ENCODE measurements at places on chromosomes 7 and 10.

GRCh38 chr7:1012004-1012715 lies 29.2 kb downstream of the CYP2W1 start:
- no peak for DNase-seq

- DNase-seq: no peak
These were observed 6.6 kb upstream of the SGPL1 start for GRCh38 chr10:70809011-70809611.

- DNase-seq: no peak
These were observed 19.9 kb downstream of the FAM241B start for GRCh38 chr10:69649786-69650550.

GRCh38 chr7:134420424-134421125 lies 38.3 kb downstream of the AKR1B1 start:
- DNase-seq: no peak

- DNase-seq: no peak
These were observed 129.6 kb upstream of the PRPS1L1 start for GRCh38 chr7:18157233-18157632.

- no peak for DNase-seq
These were observed 12.2 kb downstream of the TRPV6 start for GRCh38 chr7:142873281-142873784.

DNA sequence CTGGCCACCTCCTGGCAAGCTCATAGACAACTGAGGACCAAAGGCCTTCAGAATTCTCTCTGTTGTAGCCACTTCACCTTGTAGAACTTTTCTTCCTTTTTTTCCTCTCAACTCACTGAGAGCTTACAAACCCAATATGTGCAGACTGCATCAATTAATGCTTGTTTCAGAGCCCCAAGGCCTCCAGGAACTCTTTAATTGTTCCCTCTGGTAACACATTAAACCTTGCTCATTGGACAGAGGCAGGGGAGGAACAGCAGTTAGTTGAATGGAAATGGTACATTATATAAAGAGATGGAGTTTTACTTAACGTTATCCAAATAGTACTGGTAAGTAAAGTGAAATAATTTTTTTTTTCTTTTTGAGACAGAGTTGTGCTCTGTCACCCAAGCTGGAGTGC lies 25.2 kb downstream of the STMP1 start:
- no peak for DNase-seq

DNA sequence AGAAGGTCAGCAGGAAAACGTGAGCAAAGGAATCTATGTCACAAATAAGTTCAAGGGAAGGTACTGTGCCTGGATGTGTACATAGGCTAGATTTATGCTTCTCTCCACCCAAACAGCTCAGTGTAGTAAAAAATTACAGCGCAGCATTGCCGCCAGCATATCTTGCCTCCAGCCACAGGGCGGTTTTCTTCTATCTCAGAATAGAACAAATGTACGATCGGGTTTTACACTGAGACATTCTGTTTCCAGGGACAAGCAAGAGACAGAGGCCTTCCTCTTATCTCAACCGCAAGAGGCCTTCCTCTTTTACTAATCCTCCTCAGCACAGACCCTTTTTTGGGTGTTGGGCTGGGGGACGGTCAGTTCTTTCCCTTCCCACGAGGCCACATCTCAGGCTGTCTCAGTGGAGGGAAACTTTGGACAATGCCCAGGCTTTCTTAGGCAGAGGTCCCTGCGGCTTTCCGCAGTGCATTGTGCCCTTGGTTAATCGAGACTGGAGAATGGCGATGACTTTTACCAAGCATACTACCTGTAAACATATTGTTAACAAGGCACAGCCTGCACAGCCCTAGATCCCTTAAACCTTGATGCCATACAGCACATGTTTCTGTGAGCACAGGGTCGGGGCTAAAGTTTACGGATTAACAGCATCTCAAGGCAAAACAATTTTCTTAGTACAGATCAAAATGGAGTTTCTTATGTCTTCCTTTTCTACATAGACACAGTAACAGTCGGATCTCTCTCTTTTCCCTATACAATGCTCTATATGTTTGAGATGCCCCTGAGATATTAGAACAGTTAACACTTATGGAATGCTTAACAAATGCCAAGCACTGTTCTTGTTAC lies 11.6 kb upstream of the ABHD11 start:
- no peak for DNase-seq

GRCh38 chr7:18087687-18088078 lies 60.0 kb upstream of the PRPS1L1 start:
- no peak for DNase-seq

GRCh38 chr7:129970816-129971215 lies 18.1 kb upstream of the UBE2H start:
- DNase-seq: no peak

- DNase-seq: no peak
These were observed 178.8 kb upstream of the BMPER start for GRCh38 chr7:33726582-33726981.

DNA sequence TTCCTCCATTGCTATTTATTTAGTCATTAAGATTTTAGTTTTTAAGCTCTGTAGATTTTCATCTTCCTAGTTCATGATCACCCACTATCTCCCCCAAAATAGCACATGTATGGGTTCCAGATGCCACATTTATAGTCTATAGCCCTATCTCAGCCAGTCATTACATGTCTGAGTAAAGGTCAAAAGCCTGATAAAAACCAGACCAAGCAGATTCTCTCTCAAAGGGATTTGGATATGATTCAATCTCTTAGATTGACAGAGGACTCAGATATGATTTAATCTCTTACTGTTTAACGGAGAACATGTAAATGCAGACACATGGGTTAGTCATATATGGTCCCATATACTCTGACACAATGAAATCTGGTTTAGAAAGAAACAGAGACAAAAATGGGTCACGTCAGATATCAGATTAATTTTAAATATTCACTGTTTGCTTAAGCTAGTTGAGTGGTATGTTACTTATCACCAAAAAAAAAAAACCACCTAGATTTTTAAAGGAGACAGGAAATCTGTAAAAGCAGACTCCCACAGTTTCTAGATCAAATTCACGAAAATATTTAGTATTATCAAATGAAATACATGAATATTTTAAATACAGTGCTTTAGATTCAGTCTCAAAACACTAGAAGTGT lies 107.0 kb upstream of the LRRN3 start:
- no peak for DNase-seq

DNA sequence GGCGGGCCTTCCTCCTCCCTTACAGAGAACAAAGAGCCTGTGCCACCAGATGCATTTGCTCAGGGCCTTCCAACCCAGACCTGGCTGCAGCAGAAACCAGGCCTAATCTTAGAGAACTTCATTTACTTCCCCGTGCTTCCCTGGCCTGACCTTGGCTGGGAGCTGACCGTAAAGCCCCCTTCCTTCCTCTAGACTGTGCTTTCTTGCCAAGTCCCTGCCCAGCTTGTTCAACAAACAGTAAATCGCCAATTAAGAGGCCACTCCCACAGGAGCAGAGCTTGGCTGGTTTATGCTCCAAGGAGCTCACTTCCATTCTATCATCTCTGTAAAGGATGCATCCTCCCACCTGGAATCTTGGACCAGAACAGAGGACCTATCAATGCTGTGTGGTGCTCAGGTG lies 110.9 kb downstream of the COL13A1 start:
- no peak for DNase-seq

GRCh38 chr7:24587853-24588252 lies 14.6 kb downstream of the PALS2 start:
- peak; percentile 56 for DNase-seq

DNA sequence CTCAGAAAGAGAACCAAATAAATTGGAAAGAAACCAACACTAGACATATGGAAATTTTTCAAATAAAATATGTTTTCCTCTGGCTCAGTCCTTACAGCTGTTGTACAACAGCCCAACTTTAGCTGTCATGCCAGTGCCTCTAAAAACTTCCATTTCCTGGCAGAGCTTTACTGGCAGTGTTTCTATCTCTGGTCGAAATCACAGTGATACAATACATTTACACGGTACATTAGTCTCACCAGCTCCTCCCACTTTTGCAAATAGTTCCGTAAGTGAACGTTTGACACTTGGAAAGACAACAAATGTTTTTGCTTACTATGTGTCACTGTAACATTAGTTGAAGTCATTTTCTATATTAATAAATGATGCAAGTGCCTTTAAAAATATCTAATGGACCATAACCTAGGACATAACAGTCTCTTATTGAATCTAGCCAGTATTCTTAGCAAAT lies 29.8 kb downstream of the BCAP29 start:
- DNase-seq: no peak

DNA sequence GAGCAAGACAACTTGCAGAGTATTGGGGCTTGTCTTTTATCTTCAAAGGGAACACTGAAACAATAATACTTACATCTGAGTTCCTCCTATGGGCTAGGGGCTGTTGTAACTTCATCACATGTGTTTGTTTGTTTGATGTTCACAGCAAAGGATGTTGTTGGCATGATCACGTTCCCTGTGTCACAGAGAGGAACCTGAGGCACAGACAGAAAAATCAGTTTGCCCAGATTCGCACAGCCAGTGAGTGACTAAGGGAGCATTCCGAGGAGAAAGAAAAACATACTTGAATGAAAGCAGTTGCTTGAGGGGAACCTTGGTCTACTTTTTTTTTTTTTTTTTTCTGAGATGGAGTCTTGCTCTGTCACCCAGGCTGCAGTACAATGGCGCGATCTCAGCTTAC lies 87.2 kb upstream of the PFKP start:
- DNase-seq: no peak

DNA sequence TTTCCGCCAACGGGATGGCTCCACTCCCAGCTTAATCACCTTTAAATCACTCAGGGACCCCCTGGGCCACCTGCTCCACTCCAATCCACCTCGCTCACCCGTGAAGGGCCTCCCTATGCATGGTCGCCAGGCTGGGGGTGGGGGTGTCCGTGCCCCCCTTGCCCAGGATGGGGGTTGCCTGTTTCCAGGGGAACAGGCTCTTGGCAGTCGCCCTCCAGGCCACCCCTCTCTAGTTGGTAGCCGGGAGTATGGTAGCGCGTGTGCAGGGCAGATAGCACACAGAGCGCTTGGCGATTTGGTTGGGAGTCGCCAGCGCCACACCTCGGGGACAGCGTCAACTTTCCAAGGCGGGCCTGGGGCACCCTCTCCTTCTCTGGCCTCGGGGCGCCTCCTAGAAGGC lies 134.9 kb upstream of the ZNF92 start:
- DNase-seq: no peak

DNA sequence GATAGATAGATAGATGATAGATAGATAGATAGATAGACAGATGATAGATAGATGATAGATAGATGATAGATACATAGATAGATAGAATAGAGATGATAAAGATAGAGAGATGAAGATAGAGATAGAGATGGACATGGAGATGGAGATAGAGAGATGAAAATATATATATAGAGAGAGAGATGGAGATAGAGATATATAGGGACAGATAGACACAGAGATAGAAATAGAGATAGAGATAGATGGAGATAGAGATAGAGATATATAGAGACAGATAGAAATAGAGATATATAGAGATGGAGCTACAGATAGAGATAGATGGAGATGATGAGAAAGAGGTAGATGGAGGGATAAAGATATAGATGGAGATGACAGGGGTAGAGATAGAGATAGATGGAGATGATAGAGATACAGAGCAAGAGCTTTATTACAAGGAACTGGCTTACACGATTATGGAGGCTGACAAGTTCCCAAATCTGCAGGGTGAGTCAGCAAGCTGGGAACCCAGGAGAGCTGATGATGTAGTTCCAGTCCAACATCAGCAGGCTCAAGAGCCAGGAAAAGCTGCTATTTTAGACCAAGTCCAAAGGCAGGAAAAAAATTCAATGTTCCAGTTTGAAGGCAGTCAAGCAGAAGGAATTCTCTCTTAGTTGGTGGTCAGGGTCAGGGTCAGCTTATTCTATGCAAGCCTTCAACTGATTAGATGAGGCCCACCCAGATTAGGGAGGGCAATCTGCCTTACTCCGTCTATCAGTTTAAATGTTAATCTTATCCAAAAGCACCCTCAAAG lies 37.1 kb downstream of the CAV1 start:
- no peak for DNase-seq

DNA sequence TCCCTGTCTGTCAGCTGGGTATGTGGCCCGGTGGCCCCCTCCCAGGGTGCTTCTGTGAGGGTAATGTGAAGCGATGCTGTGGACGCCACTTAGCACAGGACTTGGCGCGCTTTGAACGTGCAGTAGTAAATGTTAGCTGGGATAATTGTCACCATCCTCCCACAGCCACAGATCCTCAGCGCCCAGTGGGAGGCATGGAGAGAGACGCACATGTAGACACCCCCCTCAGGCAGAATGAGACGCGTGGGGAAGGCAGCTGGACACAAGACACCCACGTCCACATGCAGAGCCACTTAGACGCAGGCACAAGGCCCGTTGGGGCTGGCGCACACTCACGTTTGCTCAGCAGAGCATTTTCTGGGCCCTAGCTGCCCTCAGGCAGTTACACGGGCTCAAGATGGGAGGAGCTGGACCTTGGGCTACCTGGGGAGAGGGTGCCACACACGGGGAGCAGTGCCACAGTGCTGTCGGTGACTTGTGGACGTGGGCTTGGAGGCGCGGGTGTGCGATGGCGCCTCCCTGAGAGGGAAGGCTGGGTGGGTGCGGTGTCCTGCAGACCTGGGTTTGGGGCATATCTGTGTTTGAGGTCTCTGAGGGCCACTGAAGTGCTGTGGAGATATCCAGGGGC lies 26.4 kb downstream of the ADCYAP1R1 start:
- DNase-seq: no peak

DNA sequence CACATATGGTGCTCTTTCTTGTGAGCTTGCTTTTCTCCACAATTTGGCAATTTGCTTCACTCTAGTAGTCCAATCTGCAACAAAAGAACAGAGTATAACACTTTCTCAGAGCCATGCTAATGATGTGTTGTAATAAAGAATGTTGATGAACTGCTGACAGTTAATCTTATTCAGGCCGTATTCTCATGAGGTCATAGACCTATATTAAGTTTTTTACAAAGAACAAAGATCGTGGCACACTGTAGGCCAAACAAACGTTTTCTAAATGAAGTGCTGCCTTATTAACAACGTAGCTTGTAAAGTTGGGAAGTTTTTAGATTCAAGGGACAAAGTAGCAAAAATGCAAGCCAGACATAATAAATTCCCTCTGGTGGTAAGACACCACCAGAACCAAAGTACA lies 160.1 kb downstream of the GALNT11 start:
- no peak for DNase-seq

DNA sequence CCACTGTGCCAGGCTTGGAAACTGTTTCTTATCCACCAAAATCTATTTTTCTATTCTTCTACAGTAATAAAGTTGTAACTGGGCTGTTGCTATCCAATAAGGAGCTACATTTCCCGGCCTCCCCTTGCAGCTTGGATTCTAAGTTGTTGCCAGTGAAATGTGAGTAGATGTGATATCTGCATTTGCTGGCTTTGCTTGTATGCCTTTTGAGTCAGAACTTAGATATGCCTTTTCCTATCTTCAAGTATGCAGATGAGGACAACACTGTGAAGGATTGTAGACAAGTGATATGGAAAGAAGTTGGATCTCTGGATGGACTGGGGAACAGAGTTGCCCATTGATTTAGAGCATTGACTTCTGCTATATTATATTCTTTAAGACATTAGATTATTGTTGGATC lies 236.9 kb downstream of the REEP3 start:
- no peak for DNase-seq

DNA sequence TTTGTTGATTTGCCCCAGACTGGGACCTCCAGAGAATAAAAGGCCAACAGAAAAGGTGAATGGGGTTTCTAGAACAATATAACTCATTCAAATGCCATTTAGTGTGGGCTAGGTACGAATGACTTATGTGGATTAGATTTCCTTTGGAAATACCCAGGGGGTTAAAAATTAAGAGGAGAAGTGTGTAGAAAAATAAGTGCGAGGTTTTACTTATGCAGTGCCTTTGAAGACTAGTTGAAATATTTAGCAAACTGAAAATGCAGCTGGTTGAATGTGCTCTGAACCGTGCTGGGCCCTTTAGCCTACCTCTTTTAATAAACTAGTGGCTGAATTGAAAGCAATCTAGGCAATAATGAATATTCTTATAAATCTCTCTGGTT lies 180.6 kb downstream of the LRMDA start:
- no peak for DNase-seq
